Thoracic aorta (tissue), 2 donors: ENCODE measurements at places on chromosomes 6 and 20. TPM values are rescaled to one million over a fixed set of nuclear protein-coding genes. Genes with fewer than 3 reads are reported as not detected.

GRCh38 chr6:167697316-167697715 is 129.4 kb upstream of the AFDN start:
- H3K27ac ChIP-seq = no peak overlapping the region
- no peak overlapping the region for H3K4me3 ChIP-seq
- no peak for DNase-seq
- no peaks in the 10 kb centered on the region for H3K27me3 ChIP-seq
- H3K36me3 ChIP-seq = no peaks in the 10 kb centered on the region

DNA sequence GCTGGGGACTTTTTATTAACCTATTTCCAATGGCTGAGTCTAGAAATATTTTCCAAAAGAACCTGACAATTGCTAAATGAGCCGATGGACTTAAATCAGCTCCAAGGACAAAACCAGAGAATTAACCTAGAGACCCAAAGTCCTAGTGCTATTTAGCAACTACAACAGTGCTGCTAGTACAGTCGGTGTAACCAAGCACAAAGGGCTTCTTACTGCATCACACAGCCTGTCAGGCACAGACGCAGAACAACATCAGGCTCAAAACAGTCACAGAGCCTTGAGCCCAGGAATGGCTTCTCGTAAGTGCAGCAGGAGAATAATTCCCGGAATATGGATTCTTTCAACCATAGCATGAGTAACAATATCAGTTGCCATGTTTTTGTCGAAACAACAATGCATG is 70.0 kb downstream of the GFOD1 start:
- peaks cover 60% of the 10 kb centered on the region for H3K4me1 ChIP-seq
- H3K36me3 ChIP-seq = no peaks in the 10 kb centered on the region
- H3K4me3 ChIP-seq = no peak overlapping the region
- H3K27ac ChIP-seq = no peak overlapping the region
- H3K27me3 ChIP-seq = no peaks in the 10 kb centered on the region
- DNase-seq = no peak

GRCh38 chr20:20393207-20394120 is 25.6 kb downstream of the INSM1 start:
- H3K27me3 ChIP-seq = no peaks in the 10 kb centered on the region
- no peaks in the 10 kb centered on the region for H3K4me1 ChIP-seq
- no peak for DNase-seq
- H3K4me3 ChIP-seq = no peak overlapping the region
- peaks cover 9% of the 10 kb centered on the region for H3K36me3 ChIP-seq

Gene CNR1
- total RNA-seq = 22.9 TPM

Gene C20orf141
- total RNA-seq = not detected

Gene NOX3
- total RNA-seq = not detected

- DNase-seq = no peak
- H3K27ac ChIP-seq = no peak overlapping the region
Observed at GRCh38 chr6:52371656-52372191, 9.8 kb downstream of the PAQR8 start.

DNA sequence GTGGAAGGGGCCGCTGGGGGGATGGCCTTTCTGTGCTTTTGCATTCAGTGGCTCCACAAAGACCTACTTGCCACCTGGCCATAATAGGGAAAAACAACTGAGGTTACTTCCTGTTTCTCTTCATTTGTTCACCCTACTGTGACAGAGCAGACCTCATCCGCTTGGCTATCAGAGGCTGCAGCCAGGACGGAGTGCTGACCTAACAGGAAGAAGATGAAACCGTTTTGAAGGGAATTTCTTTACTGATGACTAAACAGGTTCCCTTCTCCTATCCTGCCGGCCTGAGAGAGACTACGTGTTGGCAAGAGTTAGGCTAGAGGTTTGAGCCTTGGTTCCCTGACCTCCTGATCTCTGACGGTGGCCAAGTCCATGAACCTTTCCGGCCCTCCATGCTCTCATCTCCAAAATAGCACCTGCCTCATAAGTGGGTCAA is 21.3 kb downstream of the PRR18 start:
- no peaks in the 10 kb centered on the region for H3K27me3 ChIP-seq
- no peak for DNase-seq
- H3K4me3 ChIP-seq = no peak overlapping the region
